ENCODE measurements at places on chromosomes 2 and 18.

DNA sequence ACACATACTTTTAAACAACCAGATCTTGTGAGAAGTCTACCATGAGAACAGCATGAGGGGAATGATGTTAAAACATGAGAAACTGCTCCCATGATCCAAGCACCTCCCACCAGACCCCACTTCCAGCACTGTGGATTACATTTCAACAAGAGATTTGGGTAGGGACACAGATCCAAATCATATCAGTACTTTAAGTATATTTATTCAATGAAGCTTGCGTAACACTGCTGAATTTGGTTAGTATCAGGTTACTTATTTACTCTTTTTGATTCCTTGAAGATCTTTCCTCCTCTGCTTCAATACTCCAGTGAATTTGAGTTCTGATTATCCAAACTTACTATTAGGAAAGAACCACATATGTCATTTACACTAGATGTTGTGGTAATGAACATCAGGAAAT, 418.6 kb downstream of the PIK3C3 start:
- DNase-seq, result no peak

GRCh38 chr2:9347411-9347881, 75.9 kb downstream of the ITGB1BP1 start:
- no peak for DNase-seq

GRCh38 chr18:62637807-62638687, 77.3 kb upstream of the PHLPP1 start:
- peak; percentile 30 for DNase-seq

DNA sequence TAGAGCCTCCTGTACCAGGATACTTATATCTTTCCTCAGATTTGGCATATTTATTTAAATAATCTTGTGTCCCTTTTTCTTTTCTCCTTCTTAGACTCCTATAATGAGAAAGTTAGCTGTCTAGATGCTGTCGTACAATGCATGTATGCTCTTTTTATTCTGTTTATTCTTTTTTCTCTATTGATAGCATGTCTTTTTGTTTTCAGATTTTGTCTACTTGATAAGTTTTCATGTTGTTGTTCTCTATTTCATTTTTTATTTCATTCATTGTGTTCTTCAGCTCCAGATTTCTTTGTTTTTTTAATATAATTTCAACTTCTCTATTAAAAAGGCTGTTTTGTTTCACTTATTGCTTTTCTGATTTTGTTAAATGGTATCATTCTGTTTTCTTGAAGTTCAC, 674.3 kb upstream of the POU3F3 start:
- no peak for DNase-seq

- DNase-seq, result no peak
Measured at GRCh38 chr2:160156100-160156499, 44.0 kb downstream of the ITGB6 start.

GRCh38 chr18:31736630-31737029, 24.1 kb downstream of the SLC25A52 start:
- DNase-seq, result no peak

DNA sequence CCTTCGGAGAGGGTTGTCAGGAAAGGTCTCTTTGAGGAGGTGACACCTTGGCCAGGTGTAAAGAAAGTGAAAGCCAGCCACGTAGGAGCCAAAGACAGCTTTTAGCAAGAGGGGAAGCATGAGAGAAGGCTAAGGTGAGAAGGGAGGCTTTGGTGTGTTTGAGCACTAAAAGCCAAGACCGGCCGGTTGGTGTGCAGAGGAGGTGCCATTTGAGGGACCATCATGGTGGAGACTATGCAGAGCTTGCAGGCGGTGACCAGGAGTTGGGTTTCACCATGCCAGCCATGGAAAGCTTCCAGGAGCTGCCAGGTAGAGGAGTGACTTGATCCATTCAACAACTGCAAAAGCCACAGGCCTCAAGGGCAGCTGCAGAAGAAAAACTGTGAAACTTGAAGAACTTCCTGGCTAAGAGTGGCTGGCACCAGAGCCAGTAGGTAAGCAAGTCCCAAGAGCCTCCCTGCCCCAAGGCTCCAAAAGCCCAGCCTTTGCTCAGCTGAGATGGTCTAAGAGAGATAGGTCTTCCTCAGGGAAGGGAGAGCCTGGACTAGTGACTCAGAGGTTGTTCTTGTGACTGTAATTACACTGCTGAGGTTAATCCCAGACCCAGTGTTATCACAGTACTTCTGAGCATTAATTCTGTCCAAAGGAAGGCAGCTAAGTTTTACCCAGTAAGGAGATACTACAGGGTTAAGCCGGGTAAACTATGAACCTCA, 319.0 kb downstream of the BCL11A start:
- DNase-seq, result no peak

DNA sequence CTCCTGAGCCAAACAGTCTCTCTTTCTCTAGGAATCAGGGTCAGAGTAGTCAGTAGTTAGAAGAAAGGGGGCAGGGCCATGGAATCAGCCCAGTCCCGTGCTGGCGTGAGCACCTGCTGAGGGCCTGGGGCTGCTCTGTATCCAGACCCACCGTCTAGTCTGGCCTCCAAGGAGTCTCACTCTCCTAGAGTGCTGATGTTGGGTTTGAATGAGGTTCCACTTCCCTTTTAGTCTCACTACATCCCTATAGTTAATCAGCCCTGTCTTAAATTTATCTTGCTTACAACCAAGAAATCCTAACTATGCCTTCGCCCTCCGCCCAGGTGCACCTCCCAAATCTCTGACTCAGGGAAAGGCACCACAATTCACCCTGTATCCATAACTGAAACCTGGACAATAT, 13.4 kb upstream of the KCTD1 start:
- no peak for DNase-seq

DNA sequence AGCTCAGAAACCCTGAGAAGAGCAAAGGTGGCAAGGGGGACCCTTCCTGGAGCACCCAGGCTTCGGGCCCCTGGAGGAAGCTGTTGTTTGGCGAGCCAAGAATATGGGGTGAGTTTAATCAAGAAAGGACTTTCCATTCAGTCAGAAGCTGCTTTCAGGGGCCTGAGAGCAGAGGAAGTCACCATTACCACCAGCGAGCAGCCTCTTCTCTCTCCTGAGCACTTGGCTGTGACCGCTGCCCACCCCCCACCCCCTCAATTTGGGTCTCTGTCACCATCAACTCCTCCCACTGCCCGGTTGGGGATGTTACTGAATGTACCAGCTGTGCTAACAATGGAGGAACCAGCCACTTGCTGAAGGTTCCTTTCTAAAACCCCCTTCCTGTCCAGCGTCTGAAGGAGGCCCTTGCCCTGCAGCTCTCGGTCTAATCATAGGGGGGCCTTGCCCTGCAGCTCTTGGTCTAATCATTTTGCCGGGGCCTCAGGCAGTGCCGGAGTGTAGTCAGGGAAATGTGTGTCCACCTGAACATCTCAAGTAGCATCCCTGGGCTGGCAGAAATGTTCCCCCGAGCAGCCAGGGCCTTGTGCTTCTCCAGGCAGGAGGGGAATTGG, 943 bp downstream of the INPP5D start:
- DNase-seq, result no peak

DNA sequence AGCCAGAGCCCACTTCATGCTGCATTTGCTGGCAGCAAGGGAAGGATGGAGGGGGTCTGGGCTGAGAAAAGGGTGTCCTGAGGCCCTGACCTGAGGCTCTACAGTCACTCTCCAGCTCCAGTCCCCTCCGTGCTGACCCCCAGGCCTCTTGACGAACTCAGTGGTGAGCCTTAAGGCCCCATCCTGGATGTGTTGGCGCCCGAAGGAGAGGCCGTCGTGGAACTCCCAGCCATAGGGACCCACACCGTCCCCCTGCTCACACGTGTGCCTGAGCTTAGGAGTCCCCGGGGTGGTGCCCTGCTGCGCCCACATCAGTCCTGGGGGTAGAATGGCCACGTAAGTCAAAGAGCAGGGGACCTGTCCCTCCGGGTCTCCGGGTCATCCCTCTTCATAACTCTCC, 776 bp downstream of the MOGS start:
- no peak for DNase-seq

DNA sequence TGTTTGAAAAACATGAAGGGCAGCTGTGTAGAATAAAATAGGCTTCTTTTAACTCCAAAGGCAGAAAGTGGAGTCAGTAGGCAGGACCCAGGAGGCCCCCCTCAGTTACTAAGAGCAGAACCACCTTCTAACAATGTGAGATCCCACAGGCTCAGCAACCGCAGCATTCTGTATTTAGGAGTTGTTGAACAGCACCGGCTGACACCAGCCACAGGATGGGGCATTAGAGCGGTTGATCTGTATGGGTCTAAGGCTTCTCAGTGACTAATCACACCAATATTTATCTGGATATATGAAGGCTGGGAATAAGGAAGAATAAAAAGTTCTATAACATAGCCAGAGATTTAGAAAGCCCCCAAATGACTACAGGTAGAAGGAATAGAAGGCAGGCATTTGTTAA, 51.7 kb downstream of the MYO5B start:
- no peak for DNase-seq

GRCh38 chr2:226699321-226699720, 100.3 kb downstream of the IRS1 start:
- no peak for DNase-seq

DNA sequence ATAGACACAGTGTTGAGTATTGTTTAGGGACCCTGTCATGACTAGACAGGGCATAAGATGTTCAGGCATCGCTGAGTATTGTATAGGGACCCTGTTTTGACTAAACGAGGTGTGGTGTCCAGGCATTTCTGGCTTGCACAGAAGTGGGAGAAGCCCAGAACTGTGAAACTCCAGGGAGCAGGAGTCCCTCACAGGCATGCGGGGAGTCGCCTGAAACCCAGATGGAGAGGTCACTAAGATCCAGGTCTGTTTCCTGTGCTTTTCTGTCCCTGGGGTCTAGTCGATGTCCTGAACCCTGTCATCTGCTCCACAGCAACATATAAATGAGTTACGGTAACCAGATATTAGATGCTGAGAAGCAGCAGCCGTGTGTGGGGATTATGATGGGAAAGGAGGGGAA, 469.0 kb upstream of the SALL3 start:
- no peak for DNase-seq

DNA sequence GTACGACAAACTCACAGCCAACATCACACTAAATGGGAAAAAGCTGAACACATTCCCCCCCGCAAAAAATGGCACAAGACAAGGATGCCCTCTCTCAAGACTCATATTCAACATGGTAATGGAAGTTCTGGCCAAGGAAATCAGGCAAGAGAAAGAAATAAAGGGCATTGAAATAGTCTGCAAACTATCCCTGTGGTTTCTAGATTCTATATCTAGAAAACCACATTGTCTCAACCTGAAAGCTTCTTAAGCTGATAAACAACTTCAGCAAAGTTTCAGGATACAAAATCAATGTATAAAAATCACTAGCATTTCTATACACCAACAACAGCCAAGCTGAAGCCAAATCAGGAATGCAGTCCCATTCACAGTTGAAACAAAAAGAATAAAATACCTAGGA, 294.6 kb upstream of the CYP26B1 start:
- no peak for DNase-seq

DNA sequence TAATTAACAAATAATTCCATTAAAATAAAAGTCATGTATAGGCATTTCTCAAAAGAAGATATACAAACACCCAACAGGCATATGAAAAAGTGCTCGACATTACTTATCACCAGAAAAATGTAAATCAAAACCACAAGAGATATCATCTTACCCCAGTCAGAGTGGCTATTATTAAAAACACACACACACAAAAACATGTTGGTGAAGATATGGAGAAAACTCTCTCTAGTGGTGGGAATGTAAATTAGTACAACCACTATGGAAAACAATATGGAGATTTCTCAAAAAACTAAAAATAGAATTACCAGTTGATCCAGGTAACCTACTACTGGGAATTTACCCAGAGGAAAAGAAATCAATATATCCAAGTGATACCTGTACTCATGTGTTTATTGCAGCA, 966.3 kb upstream of the POU3F3 start:
- DNase-seq, result no peak

- DNase-seq, result no peak
Measured at GRCh38 chr2:6080932-6081753, 389.0 kb downstream of the SOX11 start.

GRCh38 chr2:157815421-157815820, 60.7 kb downstream of the ACVR1 start:
- DNase-seq, result no peak

DNA sequence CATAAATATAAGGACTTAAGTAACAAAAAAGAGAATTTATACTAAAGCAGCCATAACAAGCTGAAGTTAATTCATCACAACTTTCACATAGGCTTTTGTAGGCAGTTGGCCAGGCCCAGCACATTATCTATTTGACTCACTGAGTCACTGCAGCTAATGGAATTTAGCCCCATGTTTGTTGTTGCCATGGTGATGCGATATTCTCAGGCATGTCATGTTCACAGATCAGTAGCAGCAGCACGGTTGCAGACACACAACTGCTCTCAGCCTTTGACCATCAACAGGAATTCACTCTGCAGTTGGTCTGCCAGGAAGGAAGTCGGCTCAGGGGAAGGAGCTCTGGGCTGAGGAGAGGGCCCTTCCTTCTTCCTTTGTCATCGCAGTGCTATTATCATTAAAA, 639.8 kb downstream of the TMEM182 start:
- no peak for DNase-seq

DNA sequence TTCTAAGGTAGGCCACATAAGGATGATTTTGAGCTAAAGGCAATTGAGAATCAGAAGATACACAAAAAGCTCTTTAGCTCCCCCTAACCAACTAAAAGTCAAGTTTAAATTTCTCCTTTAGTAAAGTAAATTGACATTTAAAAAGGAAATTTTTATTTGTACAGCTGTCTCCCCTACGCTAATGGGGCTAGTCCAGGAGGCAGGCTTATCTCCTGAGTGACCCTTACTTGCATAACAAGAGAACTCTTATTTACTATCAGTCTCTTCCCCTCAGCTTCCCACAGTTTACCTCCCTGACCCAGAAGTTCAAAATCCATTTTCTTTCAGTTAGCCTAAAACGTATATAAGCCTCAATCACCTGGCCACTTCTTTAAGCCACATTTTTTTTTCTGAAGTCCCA, 1002.8 kb upstream of the NRXN1 start:
- DNase-seq, result no peak

- no peak for DNase-seq
Measured at GRCh38 chr2:28293416-28293815, 99.2 kb upstream of the FOSL2 start.

DNA sequence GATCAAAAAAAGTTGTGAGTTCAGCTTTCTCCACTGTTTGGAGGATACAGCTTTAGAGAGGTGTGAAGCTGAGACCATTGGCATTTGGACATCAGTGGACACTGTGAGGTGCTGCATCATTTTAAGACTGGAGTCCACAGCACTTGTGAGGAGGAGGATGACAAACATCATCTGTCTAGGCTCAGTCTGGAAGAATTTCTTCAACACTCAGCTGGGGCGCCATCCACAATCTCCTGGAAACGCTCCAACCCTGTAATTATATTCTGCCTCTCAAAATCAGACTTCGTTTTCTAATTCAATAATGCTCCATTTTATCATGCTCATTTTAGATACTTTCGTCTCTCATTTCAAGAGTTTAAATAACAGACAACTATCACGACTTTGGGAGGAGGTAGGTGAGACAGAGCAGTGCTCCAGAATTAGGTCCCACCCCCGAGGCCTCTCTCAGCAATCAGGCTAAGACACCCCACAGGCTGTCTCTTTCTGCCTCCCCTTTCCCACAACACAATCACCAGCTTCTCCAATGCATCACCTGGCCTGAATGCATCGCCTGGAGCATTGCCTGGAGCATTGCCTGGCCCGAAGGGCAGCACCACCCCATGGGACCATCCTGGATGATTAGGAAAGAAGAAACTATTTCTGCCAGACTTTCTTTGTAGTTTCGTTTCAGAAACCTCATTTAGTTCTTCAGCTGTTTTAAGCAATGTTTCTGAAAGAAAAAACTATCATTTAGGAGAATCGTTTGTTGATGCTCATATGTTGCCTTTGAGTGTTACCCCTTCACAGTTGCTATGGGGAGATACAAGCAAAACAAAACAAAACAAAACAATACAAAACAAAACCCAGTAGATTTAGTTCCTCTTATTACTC, 37.0 kb upstream of the DPP10 start:
- no peak for DNase-seq

All from stimulated activated CD8-positive, alpha-beta memory T cell treated with anti-CD3 and anti-CD28 coated beads, Interleukin-4, amount 100 ng/mL, for 24 hours (primary cell).